Central memory CD4-positive, alpha-beta T cell (primary cell): ENCODE measurements at places on chromosomes 5 and 9.

GRCh38 chr9:133584559-133585476 is 24.4 kb downstream of the FAM163B start:
- no peak for DNase-seq

DNA sequence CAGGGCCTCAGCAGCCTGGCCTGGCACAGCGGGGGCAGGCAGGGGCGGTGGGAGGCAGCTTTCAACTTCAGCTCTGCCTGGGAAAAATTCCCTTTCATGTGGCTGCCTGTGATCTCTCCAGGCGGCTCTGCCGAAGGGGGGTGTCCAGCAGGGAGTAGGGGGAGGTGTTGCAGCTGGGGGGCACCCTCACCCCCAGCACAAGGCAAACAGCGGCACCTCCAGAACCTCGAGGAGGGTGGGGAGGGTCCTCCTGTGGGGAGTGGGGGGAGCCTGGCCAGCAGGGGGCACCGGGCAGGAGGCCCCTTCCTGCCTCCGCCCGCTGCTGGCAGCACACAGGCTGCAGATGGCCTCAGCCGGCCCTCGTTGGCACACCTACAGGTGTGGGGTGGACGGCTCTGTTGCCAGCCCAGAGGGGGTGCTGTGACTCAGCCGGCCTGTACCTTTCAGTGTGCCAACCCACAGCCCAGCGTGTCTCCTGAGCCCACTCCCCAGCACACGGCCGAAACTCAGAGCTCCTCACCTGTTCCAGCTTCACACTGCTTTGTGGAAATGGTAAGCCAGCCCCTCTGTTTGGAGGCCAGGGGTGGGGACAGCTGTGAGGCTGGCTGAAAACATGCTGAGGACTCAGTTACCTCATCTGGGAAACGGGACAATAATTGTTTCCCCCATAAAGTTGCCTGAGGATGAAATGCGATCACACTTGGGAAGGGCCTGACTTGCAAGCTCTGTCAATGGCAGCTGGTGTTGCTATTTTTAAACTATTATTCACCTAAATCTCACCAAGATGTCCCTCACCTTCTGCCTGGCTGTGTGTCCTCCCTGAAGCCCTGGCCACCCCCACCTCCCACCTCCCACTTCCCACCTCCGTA is 37.0 kb downstream of the CXXC5 start:
- DNase-seq, result no peak

- DNase-seq, result no peak
Observed at GRCh38 chr5:135628771-135629563, 50.2 kb upstream of the CXCL14 start.

- DNase-seq, result no peak
Observed at GRCh38 chr9:70949239-70949638, 172.2 kb downstream of the TRPM3 start.

DNA sequence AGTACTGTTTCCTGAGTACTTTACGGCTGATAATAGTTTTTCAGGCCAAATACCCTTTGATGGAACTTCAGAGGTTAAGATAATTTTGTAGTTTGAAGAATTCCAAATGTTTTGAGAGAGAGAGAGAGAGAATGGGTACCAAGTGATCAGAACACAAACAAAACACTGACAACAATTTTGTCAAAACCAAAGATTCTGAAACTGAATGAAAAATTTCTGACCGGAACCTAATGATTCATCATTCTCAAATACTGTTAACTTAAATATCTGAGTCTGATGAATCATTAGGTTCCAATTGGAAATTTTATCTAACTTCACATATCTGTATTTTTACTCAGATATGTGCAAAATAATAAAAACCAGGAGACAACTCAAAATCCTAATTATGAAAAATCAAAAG is 4.0 kb downstream of the LMBRD2 start:
- DNase-seq, result no peak

DNA sequence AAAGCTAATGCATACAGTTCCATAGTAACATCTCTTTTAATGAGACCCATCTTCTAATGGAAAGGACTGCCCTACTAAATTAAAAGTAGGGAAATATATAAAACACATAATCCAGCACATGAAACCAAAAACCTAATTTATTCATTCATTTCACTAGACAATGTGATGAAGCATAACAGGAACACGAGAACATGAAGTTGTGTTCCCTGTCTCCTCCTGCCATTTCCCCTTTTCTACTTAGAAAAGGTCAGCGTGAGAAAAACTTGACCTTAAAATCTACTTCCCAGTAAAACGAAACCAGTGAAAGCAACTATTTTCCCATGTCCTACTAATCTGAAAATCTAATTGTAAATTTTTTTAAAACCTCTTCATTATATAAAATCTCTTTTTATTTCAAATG is 847.5 kb downstream of the TLE1 start:
- no peak for DNase-seq

- DNase-seq, result no peak
Observed at GRCh38 chr5:74670396-74671038, 14.5 kb upstream of the HEXB start.

DNA sequence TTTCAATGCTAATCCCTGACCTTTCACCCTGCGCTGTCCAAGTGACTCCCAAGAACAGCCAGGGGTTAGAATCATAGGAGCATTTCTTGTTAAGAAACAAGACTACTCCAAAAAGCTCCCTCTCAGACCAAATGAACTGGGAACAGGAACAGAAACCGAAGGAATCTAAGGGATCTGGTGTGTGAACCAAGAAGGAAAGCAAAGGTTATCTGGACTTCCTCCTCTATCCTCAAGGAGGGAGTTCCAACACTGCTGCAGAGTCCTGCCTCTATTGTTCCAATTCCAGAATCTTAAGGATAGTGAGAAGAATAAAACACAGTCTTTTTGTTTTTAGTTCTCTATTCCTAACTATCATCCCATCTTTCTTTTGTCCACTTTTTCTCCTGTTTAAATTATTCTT is 87.2 kb downstream of the EPB41L4A start:
- no peak for DNase-seq

DNA sequence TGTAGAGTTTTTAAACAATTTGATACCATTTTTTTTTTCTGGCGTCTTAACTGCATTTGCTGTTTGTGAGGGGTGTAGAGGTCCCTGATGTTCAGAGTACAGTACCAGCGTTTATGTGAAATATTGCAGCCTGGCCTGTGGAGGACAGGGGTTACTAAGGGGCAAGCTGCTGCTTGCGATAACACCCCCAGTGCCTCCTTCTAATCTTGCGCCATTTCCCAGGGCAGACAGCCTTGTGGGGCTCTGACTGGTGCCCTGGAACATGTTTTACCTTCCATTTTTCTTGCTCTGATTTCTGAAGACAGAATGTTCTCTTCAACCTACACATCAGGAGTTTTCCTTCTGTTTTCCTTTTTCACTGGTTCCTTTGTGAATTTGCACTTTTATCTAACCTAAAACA is 142.9 kb downstream of the DOCK8 start:
- no peak for DNase-seq

GRCh38 chr5:143737062-143737461 is 74.9 kb upstream of the HMHB1 start:
- DNase-seq, result no peak

DNA sequence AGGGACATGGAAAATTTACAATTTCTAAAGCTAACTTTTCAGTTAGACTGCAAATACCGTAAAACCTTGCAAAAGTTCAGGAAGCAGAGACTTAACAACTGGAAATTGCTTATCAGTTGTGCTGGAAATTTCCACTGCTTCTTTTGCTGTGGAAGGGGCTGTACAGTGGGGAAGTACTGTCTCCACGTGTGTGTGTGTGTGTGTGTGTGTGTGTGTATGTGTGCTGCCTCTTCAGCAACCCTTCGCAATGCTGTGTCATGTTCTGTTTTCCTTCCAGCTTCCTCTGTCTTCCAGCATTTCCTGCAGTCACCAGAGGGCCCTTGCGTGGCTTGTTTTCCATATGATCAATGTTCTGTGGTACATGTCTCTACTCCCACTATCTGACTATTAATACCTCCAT is 87.5 kb upstream of the RANBP3L start:
- DNase-seq, result no peak

GRCh38 chr5:31983851-31984250 is 190.3 kb downstream of the GOLPH3 start:
- DNase-seq, result no peak

DNA sequence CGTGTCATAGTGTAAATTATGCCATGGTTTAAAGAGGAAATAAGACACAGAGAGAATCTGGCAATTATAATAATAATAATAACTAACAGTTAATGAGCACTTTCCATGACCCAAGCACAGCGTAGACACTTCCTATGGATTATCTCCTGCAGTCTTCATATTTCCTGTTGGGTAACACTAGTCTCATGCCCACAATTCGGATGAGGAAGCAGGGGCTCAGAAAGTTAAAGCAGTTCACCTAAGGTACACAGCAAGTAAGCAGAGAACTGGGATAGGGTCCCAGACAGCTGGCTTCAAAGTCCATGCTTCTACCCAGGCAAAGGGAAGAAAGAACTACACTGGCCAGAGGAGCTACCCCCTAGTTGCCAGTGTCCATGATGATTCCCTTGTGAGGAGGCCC is 27.9 kb upstream of the TGFBI start:
- DNase-seq, result no peak

DNA sequence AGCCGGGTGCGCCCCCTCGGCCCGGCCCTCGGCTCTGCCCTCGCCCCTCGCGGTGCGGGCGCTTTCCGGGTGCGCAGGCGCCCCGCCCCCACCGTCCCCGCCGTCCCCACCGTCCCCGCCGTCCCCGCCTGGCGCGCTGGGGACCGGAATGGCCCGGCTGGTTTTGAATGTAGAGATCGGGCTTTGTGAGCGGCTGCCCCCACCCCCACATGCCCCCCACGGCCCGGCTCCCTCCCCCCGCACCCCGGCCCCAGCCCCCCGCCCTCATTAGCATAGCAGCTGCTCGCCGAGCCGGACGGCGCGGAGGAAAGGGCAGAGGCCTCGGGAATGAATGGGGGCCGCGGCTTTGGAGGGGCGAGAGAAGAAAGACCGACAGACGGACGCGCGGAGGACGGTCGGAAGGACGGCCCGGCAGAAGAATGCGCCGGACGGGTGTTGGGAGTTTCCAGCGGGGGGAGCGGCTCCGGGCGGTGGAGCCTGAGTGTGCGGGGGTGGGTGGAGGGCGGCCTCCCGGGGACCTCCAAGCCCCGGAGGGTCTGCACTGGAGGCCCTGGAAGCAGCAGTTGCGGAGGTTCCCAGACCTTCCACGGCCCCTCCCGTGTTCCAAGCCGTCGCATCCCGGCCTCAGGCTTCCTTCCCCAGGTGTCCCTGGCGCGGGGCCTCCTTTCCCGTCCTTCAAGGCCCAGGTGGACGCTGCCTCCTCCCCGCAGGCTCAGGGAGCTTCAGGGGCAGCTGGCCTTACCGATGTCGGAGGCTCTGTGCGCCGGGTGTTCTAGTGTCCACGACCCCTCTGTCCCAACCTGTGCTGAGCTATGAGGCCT is 6.0 kb downstream of the NRARP start:
- no peak for DNase-seq

DNA sequence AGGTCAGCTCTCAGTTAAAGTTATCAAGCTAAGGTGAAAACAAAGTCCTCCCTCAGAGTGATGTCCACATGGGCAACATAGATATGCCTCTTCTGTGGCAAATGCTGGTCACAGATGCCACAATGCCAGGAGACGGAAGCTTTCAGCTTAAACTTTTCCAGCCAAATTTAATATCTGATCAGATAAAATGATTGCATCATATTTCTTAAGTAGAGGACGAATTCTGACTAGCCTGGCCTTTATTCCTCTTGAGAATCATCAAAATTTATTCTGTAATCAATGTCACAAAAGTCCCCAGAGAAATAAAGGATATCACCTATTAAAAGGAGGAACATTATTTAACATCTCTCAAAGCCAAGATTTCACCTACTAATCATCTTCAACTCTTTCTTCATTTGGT is 161.9 kb downstream of the MARCHF11 start:
- DNase-seq, result no peak

GRCh38 chr5:89246864-89247263 is 363.9 kb upstream of the MEF2C start:
- no peak for DNase-seq

GRCh38 chr9:107650995-107651394 is 161.4 kb upstream of the KLF4 start:
- DNase-seq, result no peak

- no peak for DNase-seq
Observed at GRCh38 chr5:76602094-76602726, 21.0 kb downstream of the F2RL2 start.

DNA sequence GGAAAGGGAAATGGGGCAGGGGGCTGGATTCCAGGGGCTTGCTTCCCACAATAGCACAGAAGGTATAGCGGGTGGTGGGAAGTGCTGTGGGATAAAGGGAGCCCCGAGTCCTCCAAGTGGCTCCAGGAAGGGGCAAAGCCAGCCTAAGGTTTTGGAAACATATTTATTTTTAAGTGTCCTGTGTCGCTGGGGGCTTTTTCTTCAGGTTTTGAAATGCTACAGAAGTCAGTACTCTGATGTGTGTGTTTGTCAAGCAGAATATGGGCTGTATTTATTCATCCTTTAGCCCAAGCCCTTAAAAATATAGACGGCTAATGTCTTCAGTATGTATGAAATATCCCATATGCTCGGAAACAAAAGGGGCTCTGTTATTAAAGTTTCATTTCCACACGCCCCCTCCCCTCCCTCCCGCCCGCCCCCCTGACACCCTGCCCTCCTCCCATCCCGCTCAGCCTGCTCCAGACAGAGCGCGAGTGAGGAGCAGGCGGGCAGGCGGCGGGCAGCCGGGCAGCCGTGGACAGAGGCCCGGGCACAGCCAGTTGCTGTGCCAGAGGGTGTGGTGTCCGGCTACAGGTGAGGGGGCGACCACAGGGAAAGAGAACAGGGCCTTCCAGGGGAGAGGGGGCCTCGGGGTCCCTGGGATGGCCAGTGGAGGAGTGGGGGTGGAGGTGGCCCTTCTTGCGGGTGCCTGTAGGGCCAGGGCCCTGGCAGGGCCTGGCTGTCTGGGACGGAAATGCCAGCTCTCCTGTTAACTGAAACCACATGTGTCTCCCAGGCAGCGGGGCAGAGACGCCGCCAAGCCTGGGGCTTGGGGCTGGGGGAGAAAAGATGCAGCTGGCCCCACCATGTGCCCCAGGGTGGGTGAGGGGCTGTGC is 39.6 kb upstream of the SYNPO start:
- DNase-seq, result no peak

GRCh38 chr9:17614250-17614649 is 35.4 kb downstream of the SH3GL2 start:
- DNase-seq, result no peak

DNA sequence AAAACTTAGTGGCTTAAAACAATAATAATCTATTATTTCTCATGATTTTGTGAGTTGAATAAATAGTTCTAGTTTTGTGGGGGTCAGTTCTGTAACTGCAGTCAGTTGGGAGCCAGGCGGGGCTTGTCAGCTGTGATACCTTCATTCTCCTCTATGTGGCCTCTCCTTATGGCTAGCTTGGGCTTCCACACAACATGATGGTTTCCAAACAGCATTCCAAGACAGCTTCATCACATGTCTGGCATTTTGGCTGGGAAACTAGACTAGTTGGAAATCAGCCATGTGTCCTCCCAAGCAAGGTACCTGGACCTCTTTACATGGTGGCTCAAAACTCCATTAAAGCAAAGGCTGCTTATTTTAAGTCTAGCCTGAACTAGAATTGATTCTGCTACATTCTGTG is 61.4 kb upstream of the RANBP3L start:
- no peak for DNase-seq
